ENCODE measurements at places on chromosomes 3 and 15.
A peak's percentile ranks its signal among the peaks of the same experiment; 100 is the strongest.

- DNase-seq, result no peak
These were observed 63.6 kb downstream of the SCN5A start for GRCh38 chr3:38585791-38586420.

- DNase-seq, result peak; percentile 72
These were observed 54.1 kb upstream of the ATP2C1 start for GRCh38 chr3:130839813-130840212.

- no peak for DNase-seq
These were observed 805 bp upstream of the PARP16 start for GRCh38 chr15:65287520-65287855.

DNA sequence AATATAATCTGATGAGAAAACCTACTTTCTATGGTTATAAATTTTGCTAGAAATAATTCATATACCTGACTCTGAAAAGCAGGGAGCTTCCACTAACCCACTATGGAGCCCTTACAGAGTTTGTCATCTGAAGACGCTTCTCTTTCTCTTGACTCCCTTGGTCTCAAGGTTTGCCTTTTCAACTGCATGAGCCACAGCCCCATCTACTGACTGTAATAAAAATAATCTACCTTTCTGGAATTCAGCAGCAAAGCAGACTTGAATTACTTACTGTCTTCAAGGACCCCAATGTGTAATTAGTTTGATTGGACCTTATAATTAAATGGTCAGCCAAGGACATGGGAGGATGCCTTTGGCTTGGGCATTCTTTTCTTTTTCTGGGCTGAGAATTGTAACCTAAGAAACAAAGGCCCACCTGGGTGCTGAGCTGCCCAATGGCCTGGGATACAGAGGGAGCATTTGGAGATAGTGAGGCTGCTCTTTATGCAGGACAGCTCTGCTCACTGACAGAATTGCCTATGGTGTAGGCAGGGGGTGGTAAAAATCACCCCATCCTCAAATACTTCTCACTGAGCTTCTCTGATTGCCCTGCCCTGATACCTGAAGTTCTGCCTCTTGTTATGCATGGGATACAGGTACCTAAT, 178.6 kb upstream of the TRIM42 start:
- no peak for DNase-seq

- no peak for DNase-seq
These were observed 6.8 kb upstream of the WNT7A start for GRCh38 chr3:13886593-13887129.

- no peak for DNase-seq
These were observed 99.9 kb downstream of the EEFSEC start for GRCh38 chr3:128253150-128253549.

DNA sequence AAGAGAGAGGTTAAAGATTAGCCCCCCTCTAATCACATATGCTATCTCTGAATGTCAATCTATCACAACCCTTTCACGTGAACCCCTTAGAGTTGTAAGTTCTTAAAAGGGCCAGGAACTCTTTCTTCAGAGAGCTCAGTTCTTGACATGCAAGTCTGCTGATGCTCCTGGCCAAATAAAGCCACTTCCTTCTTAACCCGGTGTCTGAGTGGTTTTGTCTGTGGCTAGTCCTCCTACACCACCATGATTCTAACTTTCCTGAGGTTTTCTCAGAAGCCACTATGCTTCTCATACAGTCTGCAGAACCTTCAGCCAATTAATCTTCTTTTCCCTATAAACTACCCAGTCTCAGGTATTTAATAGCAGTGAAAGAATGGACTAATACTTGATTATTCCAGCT, 231.1 kb upstream of the CNTN6 start:
- DNase-seq, result no peak

GRCh38 chr15:25238126-25238525, 200.7 kb downstream of the UBE3A start:
- DNase-seq, result no peak

- DNase-seq, result no peak
These were observed 579 bp upstream of the UBE3A start for GRCh38 chr15:25439369-25439836.

GRCh38 chr15:72735111-72735510, 48.4 kb downstream of the ADPGK start:
- no peak for DNase-seq

GRCh38 chr3:143750841-143751240, 97.4 kb downstream of the SLC9A9 start:
- no peak for DNase-seq

GRCh38 chr15:62929000-62929357, 113.6 kb upstream of the TPM1 start:
- DNase-seq, result no peak

- DNase-seq, result no peak
These were observed 178.6 kb upstream of the TPRG1 start for GRCh38 chr3:188993181-188993580.

- DNase-seq, result no peak
These were observed 492.5 kb upstream of the CFAP20DC start for GRCh38 chr3:59542276-59542675.

DNA sequence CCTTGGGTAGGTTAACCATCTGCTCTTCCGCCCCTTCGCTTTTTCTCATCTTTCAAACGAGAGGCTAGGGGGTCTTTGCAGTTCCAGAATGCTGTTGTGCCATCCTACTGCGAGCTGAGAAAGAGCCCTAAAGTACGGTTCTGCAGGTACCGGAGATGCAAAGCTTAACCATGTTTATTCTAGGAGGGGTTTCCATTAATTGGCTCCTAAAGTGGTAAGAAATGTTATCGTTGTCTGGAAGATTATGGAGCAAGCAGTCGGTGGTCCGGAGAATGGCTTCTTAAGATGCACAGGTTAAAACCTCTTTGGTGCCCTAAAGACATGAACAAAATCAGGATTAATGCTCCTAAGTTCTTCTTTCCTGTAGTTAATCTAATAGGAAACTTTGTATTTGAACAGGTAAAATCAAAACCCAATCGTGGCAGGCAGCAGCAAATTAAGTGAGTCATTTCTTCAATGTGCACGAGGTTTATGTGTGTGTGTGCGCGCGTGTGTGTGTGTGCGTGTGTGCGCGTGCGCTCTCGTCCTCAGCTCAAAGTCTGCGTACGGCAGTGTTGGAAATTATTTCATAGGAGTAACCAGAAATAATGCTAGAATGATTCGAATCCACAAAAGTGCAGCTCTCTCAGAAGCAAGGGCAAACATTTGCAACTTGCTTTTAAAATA, 772 bp downstream of the FAM81A start:
- DNase-seq, result no peak

DNA sequence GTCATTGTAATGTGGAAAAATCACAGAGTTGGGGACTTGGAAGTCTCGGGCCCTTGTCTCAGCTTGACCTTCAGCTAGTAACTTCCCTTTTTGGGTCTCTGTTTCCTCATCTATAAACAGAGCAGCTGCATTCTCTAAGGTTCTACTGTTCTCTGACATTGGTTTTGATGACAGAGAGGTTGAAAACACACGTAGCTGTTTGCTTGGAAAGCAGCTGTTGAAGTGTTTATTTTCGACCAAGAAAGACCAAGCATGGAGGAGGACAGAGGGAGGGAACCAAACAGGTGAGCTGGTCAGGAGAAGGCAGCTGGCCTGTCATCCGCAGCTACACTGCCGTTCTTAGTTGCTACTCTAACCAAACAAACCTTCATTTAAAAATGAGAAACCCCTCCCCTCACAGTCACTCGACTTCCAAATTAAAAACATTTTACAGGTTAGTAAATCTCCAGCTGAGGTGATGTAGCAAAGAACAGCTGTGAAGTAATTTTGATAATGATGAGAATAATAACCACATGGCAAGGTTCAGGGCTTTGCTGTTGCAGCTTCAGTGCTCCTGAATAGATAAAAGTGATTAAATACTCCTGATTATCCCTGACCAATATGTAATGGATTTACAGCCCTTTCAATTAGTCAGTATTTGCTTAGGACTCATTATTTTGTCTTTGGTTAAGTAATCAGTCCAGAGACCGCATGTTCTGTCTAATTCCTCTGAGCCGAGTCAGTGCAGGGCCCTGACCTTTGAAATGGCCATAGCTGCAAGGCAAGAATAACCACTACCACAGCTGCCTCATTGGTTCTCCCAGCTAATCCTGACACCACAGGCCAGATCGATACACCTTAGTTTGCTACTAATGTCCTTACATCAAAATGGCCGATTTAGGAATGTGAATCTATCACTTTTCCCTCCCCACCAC, 65.3 kb downstream of the MEIS2 start:
- DNase-seq, result no peak

GRCh38 chr3:82462977-82463376, 701.5 kb upstream of the GBE1 start:
- DNase-seq, result no peak

GRCh38 chr3:26718315-26718714, 95.7 kb downstream of the LRRC3B start:
- no peak for DNase-seq

GRCh38 chr3:43696441-43696840, 5.7 kb downstream of the ABHD5 start:
- DNase-seq, result no peak

- DNase-seq, result no peak
These were observed 15.8 kb upstream of the EPHB3 start for GRCh38 chr3:184545769-184546168.

DNA sequence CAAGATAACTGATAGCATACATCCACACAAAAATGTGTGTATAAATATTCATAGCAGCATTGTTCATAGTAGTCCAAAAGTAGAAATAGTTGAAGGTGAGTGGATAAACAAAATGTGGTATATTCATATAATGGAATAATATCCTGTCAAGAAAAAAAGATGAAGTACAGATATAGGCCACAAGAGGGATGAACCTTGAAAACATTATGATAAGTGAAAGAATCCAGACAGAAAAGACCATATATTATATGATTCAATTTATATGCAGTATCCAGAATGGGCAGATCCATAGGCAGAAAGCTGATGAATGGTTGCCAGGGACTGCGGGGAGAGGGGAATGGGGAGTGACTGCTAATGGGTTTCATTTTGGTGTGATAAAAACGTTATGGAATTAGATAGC, 54.3 kb upstream of the TNIK start:
- DNase-seq, result no peak

All from thyroid gland (tissue), 4 donors.